ENCODE measurements at places on chromosomes 3 and 15.

GRCh38 chr3:50124800-50125178 is 30.3 kb upstream of the SEMA3F start:
- no peak for DNase-seq

GRCh38 chr15:89863918-89864317 is 29.9 kb downstream of the AP3S2 start:
- no peak for DNase-seq

DNA sequence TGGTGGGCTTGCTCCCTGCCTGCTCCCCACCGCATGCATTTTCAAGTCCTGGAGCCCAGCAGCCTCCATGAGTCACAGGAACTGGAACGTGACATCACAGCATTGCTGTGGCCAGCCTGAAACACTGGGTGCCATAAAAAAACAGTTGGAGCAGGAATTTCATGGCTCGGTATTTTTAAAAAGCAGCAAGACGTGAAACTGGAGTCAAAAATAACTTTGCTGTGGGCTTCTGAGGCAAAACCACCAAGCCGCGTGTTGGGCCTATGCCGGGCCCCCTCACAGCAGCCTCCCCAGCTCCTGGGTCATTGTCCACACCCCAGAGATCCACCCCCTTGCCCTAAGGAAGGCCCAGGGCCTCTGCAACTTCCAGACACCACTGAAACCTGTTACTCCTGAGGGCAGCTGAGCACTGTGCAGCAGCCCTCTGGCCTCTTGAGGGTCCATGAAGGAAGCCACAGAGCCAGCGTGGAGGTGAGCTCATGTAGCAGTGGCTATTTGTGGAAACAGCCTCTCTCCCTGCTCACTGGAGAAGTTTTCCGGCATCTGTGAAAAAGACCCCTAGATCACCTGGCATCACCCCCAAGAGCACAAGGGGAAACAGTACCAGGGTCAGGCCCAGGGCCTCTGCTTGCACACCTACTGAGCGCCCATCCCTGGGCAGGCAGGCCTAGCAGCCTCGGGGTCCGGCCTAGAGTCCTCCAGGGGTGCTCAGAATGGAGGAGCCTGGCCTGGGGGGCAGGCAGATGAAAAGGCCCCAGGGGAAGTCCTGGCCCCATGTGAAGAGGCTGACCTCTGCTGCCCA is 34.0 kb upstream of the DUSP7 start:
- no peak for DNase-seq

DNA sequence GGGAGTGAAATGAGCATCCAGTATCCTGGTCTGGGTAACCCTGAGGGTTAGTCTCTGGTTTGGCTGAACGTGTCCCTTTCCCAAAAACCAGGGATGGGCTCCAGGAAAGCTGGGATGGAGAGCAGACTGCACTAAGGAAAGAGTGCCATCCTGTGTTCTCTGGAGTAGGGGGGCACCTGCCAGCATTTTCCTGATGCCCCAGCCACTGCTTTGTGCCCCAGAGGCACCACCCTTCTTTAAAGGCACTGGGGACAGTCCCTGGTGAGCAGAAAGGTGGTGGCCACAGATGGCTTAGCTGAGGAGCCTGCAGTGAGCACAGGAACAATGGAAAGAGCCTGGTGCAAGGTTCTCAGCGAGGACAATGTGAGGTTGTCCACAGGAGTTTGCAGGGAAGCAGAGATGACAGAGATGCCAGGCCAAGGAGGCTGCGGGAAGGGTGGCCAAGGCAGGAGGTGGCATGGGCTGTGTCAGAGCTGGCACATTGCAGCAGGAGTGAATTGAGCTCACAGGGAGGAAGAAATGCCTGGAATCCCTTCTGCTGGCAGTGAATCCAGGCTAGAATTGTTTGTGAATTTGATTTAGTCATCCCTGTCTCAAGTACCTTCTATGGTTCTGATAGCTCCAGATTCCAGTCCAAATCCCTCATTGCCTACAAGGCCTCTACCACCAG is 39.9 kb downstream of the AMOTL2 start:
- no peak for DNase-seq

DNA sequence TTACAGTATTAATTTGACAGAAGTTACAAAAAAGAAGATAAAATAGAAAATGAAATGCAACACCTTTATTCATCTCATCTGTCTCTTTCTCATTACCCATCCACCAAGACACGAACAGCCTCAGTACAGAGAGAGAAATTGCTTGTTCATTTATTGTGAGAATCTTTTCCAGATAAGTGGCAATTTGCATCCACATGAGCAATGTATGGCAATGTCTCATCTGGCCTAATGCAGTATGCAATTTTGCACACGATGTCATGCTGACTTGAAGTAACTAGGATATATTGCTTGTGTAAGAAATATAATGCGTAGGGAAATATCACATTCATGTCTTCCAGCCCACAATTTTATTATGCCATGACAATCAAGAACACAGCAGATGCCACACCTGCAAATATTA is 866.9 kb downstream of the ROBO1 start:
- no peak for DNase-seq

GRCh38 chr3:153855772-153856171 is 265.4 kb upstream of the ARHGEF26 start:
- no peak for DNase-seq

- DNase-seq: no peak
These were observed 341.7 kb upstream of the PROK2 start for GRCh38 chr3:72126441-72127223.

DNA sequence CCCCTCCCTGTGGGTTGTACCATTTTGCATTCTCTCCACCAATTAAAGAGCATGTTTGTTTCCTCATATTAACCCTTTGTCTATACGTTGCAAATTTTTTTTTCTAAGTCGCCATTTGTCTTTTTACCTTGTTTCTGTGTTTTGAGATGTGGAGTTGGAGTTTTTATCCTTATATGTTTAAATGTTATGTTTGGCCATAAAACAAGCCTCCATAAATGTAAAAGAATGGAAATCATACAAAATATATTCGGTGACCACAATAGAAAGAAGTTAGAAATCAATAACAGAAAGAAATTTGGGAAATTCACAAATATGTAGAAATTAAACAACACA is 29.2 kb downstream of the LRRK1 start:
- no peak for DNase-seq

DNA sequence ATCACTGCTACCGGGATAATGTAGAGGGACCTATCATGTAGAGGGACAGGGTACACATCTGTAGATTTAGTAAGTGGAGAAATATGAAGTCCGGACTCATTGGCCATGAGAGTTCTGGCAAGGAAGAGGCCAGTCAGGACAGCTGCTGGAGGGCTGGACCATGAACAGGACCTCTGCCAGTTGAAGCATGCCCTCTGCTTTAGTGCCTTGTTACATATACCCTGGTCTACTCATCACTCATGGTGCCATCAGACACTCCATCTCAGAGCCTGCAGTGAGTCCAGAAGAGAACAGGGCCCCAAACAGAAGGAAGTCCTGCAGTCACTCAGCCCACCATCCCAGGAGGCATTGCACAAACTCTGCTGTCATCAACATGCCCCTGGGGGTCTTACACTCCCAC is 54.7 kb upstream of the CA12 start:
- DNase-seq: no peak

DNA sequence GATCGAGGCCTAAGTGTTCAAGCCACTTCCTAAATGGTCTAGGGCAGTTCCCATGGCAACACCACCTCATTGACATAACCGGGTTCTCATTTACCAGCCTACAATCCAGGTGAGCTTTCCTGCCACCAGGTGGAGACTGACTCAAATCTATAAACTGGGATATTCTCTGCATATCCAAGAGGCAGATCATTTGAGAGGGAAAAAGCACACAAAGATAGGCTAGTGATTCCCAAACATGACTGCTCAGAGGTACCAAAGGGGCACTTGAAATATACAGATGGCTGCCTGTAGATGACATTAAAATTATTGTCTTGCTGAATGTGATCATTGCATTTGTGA is 141.3 kb upstream of the PROK2 start:
- DNase-seq: no peak

Data from activated T-helper 9 cell treated with anti-CD3 and anti-CD28 coated beads, Interleukin-2, amount 50 U/mL, for 16 hours (primary cell).